Regular cardiac myocyte (primary cell): ENCODE measurements at places on chromosomes 5 and 9. TPM values are rescaled to one million over a fixed set of nuclear protein-coding genes. Genes with fewer than 3 reads are reported as not detected.

Gene ADGRD2
- total RNA-seq: not detected in 2 replicates

Gene ARHGEF28
- total RNA-seq: 23.8 and 51.9 TPM in 2 replicates

Gene RALGDS
- total RNA-seq: 23.4 and 38.5 TPM in 2 replicates

Gene CCDC183
- under 0.01 and 0.28 TPM in 2 replicates for total RNA-seq
